ENCODE measurements at places on chromosomes 5 and 9.

GRCh38 chr5:24566933-24567332 is 77.8 kb downstream of the CDH10 start:
- DNase-seq = no peak

- no peak for DNase-seq
Measured at GRCh38 chr5:120436996-120437395, 27.1 kb upstream of the PRR16 start.

GRCh38 chr5:97009212-97009898 is 73.5 kb downstream of the LNPEP start:
- no peak for DNase-seq

- no peak for DNase-seq
Measured at GRCh38 chr5:65161655-65162054, 320.1 kb downstream of the ADAMTS6 start.

DNA sequence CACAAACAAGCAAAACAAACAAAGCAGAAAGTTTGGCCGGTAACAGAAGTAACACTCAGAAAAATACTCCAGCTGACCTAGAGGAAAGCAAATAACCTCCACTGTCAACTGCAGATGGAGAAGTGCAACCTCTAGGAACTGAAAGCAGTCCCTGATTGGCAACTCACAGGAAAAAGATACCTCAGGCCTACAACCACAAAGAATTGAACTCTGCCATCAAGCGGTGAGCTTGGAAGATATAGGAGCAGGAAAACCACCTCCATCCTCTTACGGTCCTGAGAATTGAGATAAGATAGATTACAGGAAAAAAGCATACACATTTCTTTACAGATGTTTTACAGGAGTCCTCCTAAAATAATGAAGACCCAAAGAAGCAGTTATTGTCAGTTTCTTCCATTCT is 184.5 kb downstream of the PDZD2 start:
- DNase-seq = no peak

DNA sequence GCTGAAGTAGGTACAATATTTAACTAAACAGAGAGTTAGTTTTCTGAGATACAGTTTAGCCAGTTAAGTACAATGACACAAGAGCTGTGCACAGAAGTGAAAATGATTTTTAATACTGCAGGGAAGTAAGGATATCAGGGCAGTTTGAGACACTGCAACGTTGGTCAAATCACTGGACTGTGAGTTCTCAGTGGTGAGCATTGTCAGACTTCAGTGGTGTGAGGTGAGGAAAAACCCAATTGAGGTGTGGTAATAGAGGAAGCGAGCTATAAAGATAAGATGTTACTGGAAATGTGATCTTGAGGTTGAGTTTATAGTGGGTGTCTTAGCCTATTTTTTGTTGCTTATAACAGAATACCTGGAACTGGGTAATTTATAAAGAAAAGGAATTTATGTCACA is 12.8 kb upstream of the FBXL7 start:
- no peak for DNase-seq
